Purkinje cell (primary cell): ENCODE measurements at places on chromosomes 5 and 9. TPM values are rescaled to one million over a fixed set of nuclear protein-coding genes. Genes with fewer than 3 reads are reported as not detected.

The CDC25C gene
- polyA plus RNA-seq = not detected in 2 replicates

The PCDHB8 gene
- not detected in 2 replicates for polyA plus RNA-seq

The OR1Q1 gene
- polyA plus RNA-seq = not detected in 2 replicates

The ZNF366 gene
- polyA plus RNA-seq = not detected in 2 replicates

The NUP188 gene
- 8.6 and 11.3 TPM in 2 replicates for polyA plus RNA-seq

The PCA3 gene
- 0.66 and 3.6 TPM in 2 replicates for polyA plus RNA-seq

The ZBTB26 gene
- polyA plus RNA-seq = 0.74 and 4.3 TPM in 2 replicates

The CHSY3 gene
- 4.9 TPM in 1 of 2 replicates, not detected in the other for polyA plus RNA-seq

The PCDHGA9 gene
- polyA plus RNA-seq = 1.1 and 1.9 TPM in 2 replicates

The DNAJB5 gene
- 2.9 and 5.4 TPM in 2 replicates for polyA plus RNA-seq

The GFI1B gene
- polyA plus RNA-seq = not detected in 2 replicates

The PAEP gene
- not detected in 2 replicates for polyA plus RNA-seq

The ARSK gene
- 23.9 and 26.6 TPM in 2 replicates for polyA plus RNA-seq

The MPDZ gene
- 18.4 and 21.8 TPM in 2 replicates for polyA plus RNA-seq

The SLIT3 gene
- polyA plus RNA-seq = 8.7 and 11.9 TPM in 2 replicates

The C9orf78 gene
- 70.4 and 116 TPM in 2 replicates for polyA plus RNA-seq

The TICAM2 gene
- polyA plus RNA-seq = 1.6 and 2.7 TPM in 2 replicates

The BARHL1 gene
- polyA plus RNA-seq = not detected in 2 replicates

The CDC20B gene
- polyA plus RNA-seq = 0.21 TPM in 1 of 2 replicates, not detected in the other

The HMCN2 gene
- polyA plus RNA-seq = not detected in 2 replicates

The C5orf58 gene
- polyA plus RNA-seq = not detected in 2 replicates

The SPATA6L gene
- 0.65 and 3.5 TPM in 2 replicates for polyA plus RNA-seq

The LCN10 gene
- polyA plus RNA-seq = not detected in 2 replicates

The PIP5K1B gene
- 45.2 and 47.0 TPM in 2 replicates for polyA plus RNA-seq

The NANS gene
- polyA plus RNA-seq = 24.8 and 26.4 TPM in 2 replicates

The CAPSL gene
- 0.50 and 2.7 TPM in 2 replicates for polyA plus RNA-seq

The HCN1 gene
- 96.5 and 103 TPM in 2 replicates for polyA plus RNA-seq

The NUTM2F gene
- polyA plus RNA-seq = not detected in 2 replicates

The ANKRD34B gene
- polyA plus RNA-seq = not detected in 2 replicates

The FOXD4L5 gene
- not detected in 2 replicates for polyA plus RNA-seq

The SYK gene
- polyA plus RNA-seq = not detected in 2 replicates

The CYLC2 gene
- not detected in 2 replicates for polyA plus RNA-seq

The RANBP3L gene
- 2.1 and 4.0 TPM in 2 replicates for polyA plus RNA-seq

The IL33 gene
- polyA plus RNA-seq = 11.8 and 19.4 TPM in 2 replicates

The RIOK2 gene
- polyA plus RNA-seq = 57.8 and 82.9 TPM in 2 replicates

The FAM174A gene
- 72.6 and 126 TPM in 2 replicates for polyA plus RNA-seq

The OTULINL gene
- polyA plus RNA-seq = 0.62 and 1.3 TPM in 2 replicates

The ADAMTS16 gene
- polyA plus RNA-seq = 0.20 TPM in 1 of 2 replicates, not detected in the other

The STING1 gene
- polyA plus RNA-seq = 0.82 TPM in 1 of 2 replicates, not detected in the other

The ADGRD2 gene
- not detected in 2 replicates for polyA plus RNA-seq

The FABP6 gene
- 67.3 and 94.0 TPM in 2 replicates for polyA plus RNA-seq

The SVEP1 gene
- 0.28 and 0.65 TPM in 2 replicates for polyA plus RNA-seq

The ARL14EPL gene
- not detected in 2 replicates for polyA plus RNA-seq

The CDC14B gene
- 0.98 and 4.8 TPM in 2 replicates for polyA plus RNA-seq

The ETF1 gene
- polyA plus RNA-seq = 34.8 and 38.8 TPM in 2 replicates

The ZBTB6 gene
- polyA plus RNA-seq = 2.2 and 4.3 TPM in 2 replicates

The ITGA2 gene
- polyA plus RNA-seq = 0.05 and 0.11 TPM in 2 replicates

The EPB41L4B gene
- 0.90 and 4.4 TPM in 2 replicates for polyA plus RNA-seq

The DRD1 gene
- 10.2 and 14.1 TPM in 2 replicates for polyA plus RNA-seq

The ADAMTSL1 gene
- 1.9 and 2.9 TPM in 2 replicates for polyA plus RNA-seq

The PLPPR1 gene
- 1.2 and 4.3 TPM in 2 replicates for polyA plus RNA-seq

The NR2F1 gene
- polyA plus RNA-seq = 7.7 and 7.9 TPM in 2 replicates
